A549 (cell line): ENCODE measurements at places on chromosomes 11 and 22. TPM values are rescaled to one million over a fixed set of nuclear protein-coding genes. Genes with fewer than 3 reads are reported as not detected.

HIPK3 gene
- polyA plus RNA-seq, result 12.7 to 15.7 TPM (median 15.1 TPM) in 3 replicates

CYB5R3 gene
- 47.6 to 54.0 TPM (median 51.8 TPM) in 3 replicates for polyA plus RNA-seq

RIBC2 gene
- 2.4 to 3.8 TPM (median 3.6 TPM) in 3 replicates for polyA plus RNA-seq

DNAJB7 gene
- not detected in 3 replicates for polyA plus RNA-seq

OR8D1 gene
- not detected in 3 replicates for polyA plus RNA-seq

CRYBB2 gene
- not detected in 3 replicates for polyA plus RNA-seq

OR4D5 gene
- not detected in 3 replicates for polyA plus RNA-seq

YWHAH gene
- 91.9 to 102 TPM (median 97.5 TPM) in 3 replicates for polyA plus RNA-seq

CALCA gene
- not detected in 3 replicates for polyA plus RNA-seq

CD6 gene
- polyA plus RNA-seq, result 0.06 to 0.07 TPM in 2 of 3 replicates, not detected in the other

ISX gene
- polyA plus RNA-seq, result not detected in 3 replicates

KRTAP5-10 gene
- polyA plus RNA-seq, result not detected in 3 replicates

GANAB gene
- polyA plus RNA-seq, result 206 to 220 TPM (median 214 TPM) in 3 replicates

TAF1D gene
- polyA plus RNA-seq, result 116 to 142 TPM (median 123 TPM) in 3 replicates

ADAMTS8 gene
- polyA plus RNA-seq, result 0.26 to 0.34 TPM (median 0.33 TPM) in 3 replicates

PIH1D2 gene
- polyA plus RNA-seq, result 0.98 to 1.3 TPM (median 1.2 TPM) in 3 replicates

VSIG10L2 gene
- polyA plus RNA-seq, result not detected in 3 replicates

PARVG gene
- 0.04 TPM in 1 of 3 replicates, not detected in the others for polyA plus RNA-seq

TSGA10IP gene
- polyA plus RNA-seq, result not detected in 3 replicates

MCAM gene
- 14.9 to 18.1 TPM (median 15.9 TPM) in 3 replicates for polyA plus RNA-seq

SLC25A18 gene
- 0.04 TPM in 2 of 3 replicates, not detected in the other for polyA plus RNA-seq

MS4A14 gene
- polyA plus RNA-seq, result not detected in 3 replicates

OR5AP2 gene
- polyA plus RNA-seq, result not detected in 3 replicates

MOV10L1 gene
- 0.04 to 0.30 TPM in 2 of 3 replicates, not detected in the other for polyA plus RNA-seq

ANGPTL5 gene
- not detected in 3 replicates for polyA plus RNA-seq

MPPED2 gene
- not detected in 3 replicates for polyA plus RNA-seq

IFITM10 gene
- 0.55 to 0.78 TPM (median 0.67 TPM) in 3 replicates for polyA plus RNA-seq

PAAF1 gene
- 16.6 to 21.9 TPM (median 18.2 TPM) in 3 replicates for polyA plus RNA-seq

TYR gene
- not detected in 3 replicates for polyA plus RNA-seq

SOX10 gene
- polyA plus RNA-seq, result not detected in 3 replicates

SCN2B gene
- polyA plus RNA-seq, result not detected in 3 replicates

SPATA19 gene
- polyA plus RNA-seq, result not detected in 3 replicates

SYT8 gene
- 0.21 to 0.25 TPM (median 0.22 TPM) in 3 replicates for polyA plus RNA-seq

FIBP gene
- polyA plus RNA-seq, result 60.4 to 66.2 TPM (median 65.3 TPM) in 3 replicates

F2 gene
- polyA plus RNA-seq, result 1.5 to 3.0 TPM (median 2.5 TPM) in 3 replicates

CARD18 gene
- polyA plus RNA-seq, result not detected in 3 replicates

APOA1 gene
- 0.10 to 0.23 TPM (median 0.21 TPM) in 3 replicates for polyA plus RNA-seq

RASD2 gene
- polyA plus RNA-seq, result 1.2 to 1.4 TPM (median 1.3 TPM) in 3 replicates

SGSM1 gene
- 0.17 to 0.50 TPM (median 0.47 TPM) in 3 replicates for polyA plus RNA-seq

TRIM34 gene
- polyA plus RNA-seq, result 6.1 to 8.1 TPM (median 6.8 TPM) in 3 replicates

SSH3 gene
- 18.6 to 24.1 TPM (median 23.8 TPM) in 3 replicates for polyA plus RNA-seq

SAA1 gene
- 0.37 to 0.64 TPM (median 0.44 TPM) in 3 replicates for polyA plus RNA-seq

C11orf16 gene
- not detected in 3 replicates for polyA plus RNA-seq

VSIG2 gene
- polyA plus RNA-seq, result not detected in 3 replicates
